ENCODE measurements at places on chromosomes 3 and 15. TPM values are rescaled to one million over a fixed set of nuclear protein-coding genes. Genes with fewer than 3 reads are reported as not detected.

GRCh38 chr15:50126072-50126471, 7.0 kb upstream of the ATP8B4 start:
- no peak for DNase-seq

- no peak for DNase-seq
Measured at GRCh38 chr15:42289166-42289565, 15.9 kb upstream of the TMEM87A start.

GRCh38 chr15:29990035-29990434, 92.7 kb upstream of the GOLGA8J start:
- DNase-seq, result no peak

DNA sequence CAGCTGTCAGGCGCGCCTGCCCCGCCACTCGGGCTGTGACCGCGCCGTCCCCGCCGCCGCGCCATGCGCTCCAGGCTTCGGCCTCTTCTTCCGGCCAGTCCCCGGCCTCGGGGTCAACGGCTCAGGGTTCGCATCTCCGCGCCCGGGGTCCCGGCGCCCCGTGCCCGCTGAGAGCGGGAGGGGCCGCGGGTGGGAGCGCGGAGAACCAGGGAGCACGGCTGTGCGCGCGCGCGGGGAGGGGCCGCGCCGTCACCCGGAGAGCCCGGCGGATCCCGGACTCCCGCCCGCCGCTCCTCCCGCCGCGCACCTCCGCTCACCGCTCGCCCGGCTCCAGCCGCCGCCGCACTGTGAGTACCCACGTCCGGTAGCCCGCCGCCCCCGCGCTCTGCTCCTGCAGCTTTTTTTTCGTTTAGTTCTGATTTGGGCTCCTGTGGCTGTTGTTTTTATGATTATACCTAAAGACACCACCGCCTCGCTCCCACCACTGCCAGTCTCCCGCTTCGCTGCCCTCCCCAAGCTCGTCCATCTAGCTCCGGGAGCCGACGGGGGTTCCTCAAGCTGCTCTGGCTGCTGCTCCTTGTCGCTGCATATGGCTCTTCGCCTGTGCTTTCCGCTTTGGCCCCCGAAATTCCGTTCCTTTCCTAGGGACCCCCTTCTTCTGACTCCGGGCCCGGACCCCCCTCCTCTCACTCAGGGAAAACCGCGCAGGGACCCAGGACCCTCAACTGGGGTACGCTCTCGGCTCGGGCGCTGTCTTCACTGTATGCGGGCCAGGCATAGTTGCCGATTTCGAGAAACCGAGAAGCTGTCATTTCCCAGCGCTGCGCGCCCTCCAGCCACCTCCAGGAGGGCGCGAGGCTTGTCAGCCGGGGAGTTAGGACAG, 1.8 kb upstream of the SKOR1 start:
- peak; percentile 50 for DNase-seq

The SENP8 gene
- total RNA-seq, result 2.2 TPM

DNA sequence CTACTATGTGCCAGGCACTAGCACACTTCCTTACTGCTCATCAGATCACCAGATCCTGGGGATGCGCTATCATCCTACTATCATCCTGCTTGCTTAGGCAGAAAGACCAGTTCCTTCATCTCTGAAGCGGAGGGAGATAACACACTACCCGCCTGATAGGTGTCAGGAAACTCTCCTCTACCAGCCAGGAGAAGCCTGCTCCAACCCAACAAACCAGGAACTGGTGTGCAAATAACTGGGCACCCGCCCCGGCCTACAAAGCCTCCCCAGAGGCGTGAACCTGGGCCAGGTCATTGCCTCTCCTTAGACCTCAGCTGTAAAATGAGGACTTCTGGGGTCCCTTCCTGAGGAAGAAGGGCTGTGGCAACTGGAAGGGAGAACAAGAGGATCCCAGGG, 61.5 kb downstream of the HOMER2 start:
- DNase-seq, result no peak

GRCh38 chr3:15055019-15055557, 10.0 kb downstream of the MRPS25 start:
- no peak for DNase-seq

- DNase-seq, result no peak
Measured at GRCh38 chr3:172150268-172150667, 110.9 kb downstream of the FNDC3B start.

The C3orf85 gene
- total RNA-seq, result not detected

DNA sequence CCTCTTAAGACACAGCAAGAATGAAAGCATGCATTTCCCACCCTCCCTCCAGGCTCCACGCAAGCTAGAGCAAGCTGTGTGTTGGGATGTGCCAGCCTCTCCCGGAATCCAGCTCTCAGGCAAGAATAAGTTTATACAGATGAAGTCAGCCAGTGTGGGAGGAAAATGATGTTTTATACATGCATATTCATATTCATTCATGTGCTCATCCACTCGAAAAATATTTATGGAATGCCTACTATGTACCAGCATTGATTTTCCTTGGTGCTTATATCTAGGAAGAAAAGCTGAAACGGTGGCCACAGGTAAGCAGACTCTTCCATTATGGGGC, 62.7 kb downstream of the KLHL6 start:
- no peak for DNase-seq

The CPN2 gene
- not detected for total RNA-seq

The CAPN3 gene
- 2.7 TPM for total RNA-seq

The SCAANT1 gene
- total RNA-seq, result not detected

DNA sequence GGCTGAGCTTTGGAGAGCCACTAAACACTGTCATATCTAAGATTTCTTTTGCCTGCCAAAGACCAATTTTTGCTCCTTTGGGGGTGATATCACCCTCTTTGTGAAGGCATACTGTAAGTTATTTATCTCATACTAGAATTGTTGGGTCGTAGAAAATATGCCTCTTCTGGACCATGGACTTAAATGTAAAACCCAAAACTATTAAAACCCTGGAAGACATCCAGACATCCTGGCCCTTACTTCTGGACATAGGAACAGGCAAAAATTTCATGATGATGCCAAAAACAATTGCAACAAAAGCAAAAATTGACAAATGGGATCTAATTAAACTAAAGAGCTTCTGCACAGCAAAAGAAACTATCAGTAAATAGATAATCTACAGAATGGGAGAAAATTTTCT, 172.2 kb downstream of the ATG7 start:
- no peak for DNase-seq

GRCh38 chr3:101195951-101196713, 124.2 kb downstream of the IMPG2 start:
- DNase-seq, result no peak

GRCh38 chr15:39756806-39757522, 25.7 kb downstream of the FSIP1 start:
- DNase-seq, result no peak

DNA sequence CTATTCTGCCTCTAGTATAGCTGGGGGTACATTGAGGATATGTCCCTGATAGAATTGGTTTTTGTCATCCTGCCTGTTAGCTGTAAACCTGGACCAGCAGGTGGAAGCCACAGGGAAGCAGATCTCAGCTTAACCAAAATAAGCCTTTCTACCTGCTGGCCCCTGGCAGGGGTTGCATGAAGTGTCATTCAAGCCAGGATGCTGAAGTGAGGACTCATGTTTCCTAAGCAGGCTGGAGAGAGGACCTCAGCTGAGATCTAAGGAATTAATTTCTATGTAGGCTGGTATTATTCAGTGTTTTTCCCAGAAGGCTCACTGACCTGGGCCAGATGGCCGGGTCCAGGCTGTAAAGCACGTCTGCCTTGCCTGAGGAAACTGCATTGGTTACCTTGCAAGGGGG, 128.9 kb downstream of the MEGF11 start:
- DNase-seq, result no peak

DNA sequence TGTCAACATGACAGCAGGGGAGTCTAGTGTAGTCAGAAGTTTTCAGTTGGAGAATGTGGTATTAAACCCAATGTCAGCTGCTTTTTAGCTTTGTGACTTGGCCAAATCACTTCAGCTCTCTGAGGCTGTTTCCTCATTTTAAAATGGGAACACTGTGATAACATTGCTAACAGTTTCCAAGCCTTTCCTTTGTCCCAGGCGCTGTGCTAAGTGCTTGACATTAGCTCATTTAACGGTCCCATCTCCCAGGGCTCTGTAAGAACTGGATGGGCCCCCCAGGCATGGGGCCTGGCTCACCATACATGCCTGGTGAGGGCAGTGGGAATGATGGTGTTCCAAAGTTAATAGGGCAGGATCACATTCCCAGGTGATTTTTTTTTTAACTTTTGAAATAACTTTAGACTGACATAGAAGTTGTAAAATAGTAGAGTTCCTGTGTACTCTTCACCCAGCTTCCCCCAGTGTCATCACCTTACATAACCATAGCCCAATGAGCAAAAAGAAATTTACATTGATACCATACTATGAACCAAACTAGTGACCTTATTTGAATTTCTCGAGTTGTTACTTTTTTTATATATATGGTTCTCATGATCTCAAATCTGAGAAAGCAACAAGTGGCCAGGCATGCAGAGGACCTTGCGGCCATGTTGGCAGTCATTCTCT, 7.7 kb downstream of the RASL12 start:
- DNase-seq, result no peak

The ETV5 gene
- 19.2 TPM for total RNA-seq

The MUSTN1 gene
- total RNA-seq, result not detected

- no peak for DNase-seq
Measured at GRCh38 chr15:27172821-27173220, 201.8 kb downstream of the GABRG3 start.

The CX3CR1 gene
- total RNA-seq, result 1.1 TPM

Measured in pancreas (tissue), 10 donors.